H1 (cell line): ENCODE measurements at places on chromosomes 3 and 15. TPM values are rescaled to one million over a fixed set of nuclear protein-coding genes. Genes with fewer than 3 reads are reported as not detected.

The REC114 gene
- total RNA-seq: not detected in 2 replicates

The GPR149 gene
- total RNA-seq: not detected in 2 replicates

The ASB14 gene
- total RNA-seq: not detected in 2 replicates

The TLR9 gene
- total RNA-seq: not detected in 2 replicates

The DPH3 gene
- total RNA-seq: 33.0 and 40.1 TPM in 2 replicates

- no peak for DNase-seq
Measured at GRCh38 chr15:85403745-85404144, 23.3 kb downstream of the AKAP13 start.

DNA sequence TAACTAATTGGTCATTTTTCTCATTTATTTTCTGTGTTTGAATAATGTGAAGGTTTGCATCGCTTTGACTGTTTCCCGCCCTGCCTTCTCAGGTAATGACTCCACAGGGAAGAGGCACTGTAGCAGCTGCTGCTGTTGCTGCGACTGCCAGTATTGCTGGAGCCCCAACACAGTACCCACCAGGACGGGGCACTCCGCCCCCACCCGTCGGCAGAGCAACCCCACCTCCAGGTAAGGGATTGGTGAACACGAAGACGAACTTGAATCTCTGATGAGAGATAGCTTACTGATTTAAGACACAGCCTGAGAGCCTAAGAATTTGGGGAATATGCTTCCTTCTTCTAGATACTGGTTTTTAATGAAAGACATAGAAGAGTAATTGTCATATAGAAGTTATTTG lies 22.9 kb downstream of the SNRPN start:
- no peak for DNase-seq

- no peak for DNase-seq
Measured at GRCh38 chr3:32132121-32132520, 25.7 kb downstream of the GPD1L start.

- no peak for DNase-seq
Measured at GRCh38 chr15:60228619-60229018, 169.2 kb downstream of the ANXA2 start.

- DNase-seq: no peak
Measured at GRCh38 chr3:189580190-189580589, 51.0 kb upstream of the TP63 start.

- DNase-seq: no peak
Measured at GRCh38 chr3:128735287-128735686, 9.3 kb downstream of the RAB7A start.

DNA sequence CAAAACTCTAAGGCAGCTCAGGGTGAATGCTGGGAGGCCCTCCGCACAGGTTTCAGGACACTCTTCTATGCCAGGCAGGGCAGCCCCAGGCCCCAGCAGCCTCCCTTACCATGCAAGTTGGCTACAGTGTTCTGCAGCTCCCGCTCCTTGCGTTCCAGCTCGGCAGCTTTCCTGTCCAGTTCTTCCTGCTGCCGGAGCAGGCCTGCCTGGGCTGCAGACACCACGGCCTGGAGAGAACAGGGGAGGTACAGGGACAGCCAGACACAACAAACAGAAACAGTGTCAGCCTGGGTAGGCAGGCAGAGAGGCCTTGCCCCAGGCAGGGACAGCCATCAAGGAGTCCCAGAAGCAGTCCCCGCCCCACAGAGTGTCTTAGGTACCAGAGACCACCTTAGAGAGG lies 9.0 kb upstream of the ULK3 start:
- no peak for DNase-seq
